ENCODE measurements at places on chromosomes 7 and 10. TPM values are rescaled to one million over a fixed set of nuclear protein-coding genes. Genes with fewer than 3 reads are reported as not detected.

DNA sequence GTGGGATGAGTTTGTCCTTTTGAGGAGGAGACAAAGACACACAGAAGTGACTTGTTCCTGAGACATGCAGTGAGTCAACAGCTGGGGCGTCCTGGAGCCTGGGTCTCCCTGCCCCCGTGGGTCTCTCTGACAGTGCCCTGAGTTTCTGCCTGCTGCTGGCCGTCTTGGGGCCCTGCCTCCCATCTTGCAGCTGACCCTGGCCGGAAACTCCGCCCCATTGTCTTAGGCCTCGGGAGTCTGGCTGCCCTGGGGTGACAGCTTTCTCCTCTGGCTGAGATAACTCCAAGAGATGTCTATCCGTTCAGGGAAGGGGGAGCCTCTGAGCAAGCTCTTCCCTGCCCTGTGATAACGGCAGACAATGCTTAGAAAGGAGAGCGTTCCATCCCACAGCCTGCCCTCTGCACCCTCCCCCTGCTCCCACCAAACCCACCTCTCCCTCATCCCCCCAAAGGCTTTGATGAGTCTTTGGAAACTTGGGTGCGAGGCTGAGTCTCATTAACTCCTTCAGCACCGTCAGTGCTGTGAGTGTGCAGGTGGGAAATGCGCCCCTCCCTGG, 69.5 kb upstream of the PODXL start:
- DNase-seq = no peak

DNA sequence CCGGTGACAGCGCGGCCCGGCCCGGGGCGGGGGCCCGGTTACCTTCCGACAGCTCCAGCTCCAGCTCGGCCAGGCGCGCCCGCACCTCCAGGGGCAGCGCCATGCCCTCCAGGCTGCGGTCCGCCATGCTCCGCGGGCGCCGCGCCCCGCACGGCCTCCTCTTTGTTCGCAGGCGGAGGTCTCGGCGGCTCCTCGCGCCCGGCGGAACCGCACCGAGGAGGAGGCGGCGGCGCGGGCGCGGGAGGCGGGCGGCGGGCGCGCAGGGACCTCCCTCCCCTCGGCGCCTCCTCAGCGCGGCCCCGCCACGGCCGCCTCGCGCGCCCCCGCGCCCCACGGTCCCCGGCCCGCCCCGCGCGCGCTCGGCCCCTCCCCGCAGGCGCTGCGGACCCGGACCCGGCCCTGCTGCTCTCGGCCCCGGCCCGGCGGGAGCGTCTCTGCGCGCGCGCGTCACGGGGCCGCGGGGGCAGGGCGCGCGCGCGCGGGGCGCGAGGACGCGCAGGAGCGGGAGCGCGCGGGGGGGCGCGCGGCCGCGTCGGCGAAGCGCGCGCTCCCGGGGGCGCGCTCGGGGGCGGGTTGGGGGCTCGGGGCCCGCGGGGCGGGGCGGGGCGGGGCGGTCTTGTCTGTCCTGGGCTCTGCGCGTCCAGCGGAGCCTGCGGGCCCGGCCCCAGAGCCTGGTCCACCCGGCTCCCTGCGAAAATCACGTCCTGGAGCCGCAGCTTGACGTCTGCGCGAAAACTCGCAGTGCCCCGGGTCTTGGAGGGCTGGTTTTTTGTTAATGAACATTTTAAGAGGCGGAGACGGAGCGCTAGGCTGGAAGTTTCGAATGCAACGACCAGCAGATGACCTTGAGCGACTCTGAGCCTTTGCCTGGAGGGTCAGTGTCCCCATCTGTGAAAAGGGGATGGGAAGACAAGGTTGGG, at the start of gene DIP2C:
DIP2C (minus strand) TSS at position 217 of the 920 bp plus-strand sequence; CDS start at position 127, 90 bp downstream.
- DNase-seq = peak; percentile 43

DNA sequence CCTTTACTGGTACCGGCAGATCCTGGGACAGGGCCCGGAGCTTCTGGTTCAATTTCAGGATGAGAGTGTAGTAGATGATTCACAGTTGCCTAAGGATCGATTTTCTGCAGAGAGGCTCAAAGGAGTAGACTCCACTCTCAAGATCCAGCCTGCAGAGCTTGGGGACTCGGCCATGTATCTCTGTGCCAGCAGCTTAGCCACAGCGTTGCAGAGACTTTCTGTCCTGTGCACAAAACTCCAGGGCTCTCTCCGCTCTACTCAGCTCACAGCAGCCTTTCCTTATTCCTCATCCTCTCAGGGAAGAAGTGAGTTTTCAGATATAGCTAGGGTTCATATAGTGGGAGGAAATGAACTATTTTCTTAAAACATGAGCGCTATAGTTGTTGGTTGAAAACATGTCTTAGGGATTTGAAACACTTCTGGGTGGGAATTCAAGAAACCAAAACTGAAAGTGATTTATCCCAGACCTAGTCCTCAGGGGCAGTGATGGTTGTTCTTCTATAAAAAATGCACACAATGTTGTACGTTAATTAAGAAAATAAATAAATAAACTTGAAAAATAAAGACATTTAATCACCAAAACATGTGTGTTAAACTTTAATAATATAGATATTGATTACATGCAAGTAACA, 150.2 kb upstream of the PRSS58 start:
- no peak for DNase-seq

DNA sequence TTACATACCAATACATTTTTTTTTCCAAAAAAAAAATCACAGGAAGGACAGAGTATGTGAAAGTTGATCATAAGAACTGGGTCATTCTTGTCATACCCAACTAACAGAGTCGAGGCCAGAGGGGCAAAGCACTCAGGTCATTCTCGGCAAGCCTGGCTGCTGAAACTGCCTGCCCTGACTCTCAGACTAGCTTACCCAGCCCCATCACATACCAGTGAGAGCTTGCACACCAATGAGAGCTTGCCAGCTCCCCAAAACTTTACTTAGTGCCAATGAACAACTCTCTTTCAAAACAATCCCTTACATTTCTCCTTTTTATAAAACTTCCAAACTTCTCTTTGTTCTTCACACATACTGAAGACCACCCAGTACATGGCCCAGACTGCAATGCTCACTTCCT, 48.9 kb downstream of the VOPP1 start:
- no peak for DNase-seq

DNA sequence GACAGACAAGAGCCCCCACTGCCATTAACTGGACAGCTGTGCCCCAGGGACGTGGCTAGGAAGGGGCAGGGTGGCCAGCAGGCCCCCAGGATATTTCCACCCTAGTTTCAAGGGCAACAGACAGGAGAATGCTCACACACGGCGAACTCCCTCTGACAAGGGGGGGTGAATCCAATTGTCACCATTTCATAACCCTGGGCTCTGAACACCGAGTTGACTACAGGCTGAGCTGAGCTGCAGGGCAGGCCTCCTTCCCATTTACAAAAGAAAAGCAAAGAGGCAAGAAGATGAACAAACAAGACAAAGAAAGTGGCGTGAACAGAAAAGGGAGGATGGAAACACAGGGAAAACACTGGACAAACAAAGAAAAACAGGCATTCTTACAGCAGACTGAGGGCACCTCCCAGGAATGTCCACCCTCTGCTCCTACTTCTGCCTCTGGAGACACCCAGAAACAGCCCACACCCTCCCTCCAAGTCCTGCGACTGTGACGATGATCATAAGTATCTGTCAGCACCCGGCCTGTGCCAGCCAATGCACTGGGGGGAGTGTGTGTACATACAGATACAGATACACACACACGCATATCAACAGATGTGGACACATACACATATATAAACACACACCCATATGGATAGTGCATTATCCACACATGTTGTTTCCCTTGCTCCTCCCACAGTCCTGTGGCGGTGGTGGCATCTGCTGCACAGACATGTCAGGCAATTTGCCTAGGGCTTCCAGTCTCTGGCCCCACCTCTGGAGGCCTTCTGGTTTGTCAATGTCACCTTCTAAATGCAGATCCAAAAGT, 66.2 kb downstream of the FAM53B start:
- DNase-seq = no peak

GRCh38 chr10:108323274-108323798, 1158.8 kb upstream of the SORCS1 start:
- DNase-seq = no peak

DNA sequence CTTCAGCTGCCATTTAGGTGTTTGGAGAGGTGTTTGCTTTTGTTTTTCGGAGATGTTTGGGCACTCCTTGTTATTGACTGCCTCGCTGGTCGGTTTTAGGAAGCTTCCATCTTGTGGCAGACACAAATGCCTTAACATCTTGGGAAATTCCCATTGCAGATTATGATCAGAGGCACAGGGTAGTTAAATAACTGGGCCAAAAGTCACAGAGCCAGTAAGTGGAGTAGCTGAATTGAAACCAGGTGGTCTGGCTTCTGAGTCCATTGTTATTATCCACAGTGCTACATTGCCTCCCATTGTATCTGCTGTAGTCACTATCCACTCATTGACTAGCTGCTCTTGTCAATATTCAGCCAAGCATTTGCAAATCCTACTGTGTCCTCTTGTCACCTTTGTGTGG, 138.2 kb upstream of the PLPP4 start:
- DNase-seq = no peak

GRCh38 chr7:537911-538634, 18.4 kb upstream of the PDGFA start:
- peak; percentile 83 for DNase-seq

DNA sequence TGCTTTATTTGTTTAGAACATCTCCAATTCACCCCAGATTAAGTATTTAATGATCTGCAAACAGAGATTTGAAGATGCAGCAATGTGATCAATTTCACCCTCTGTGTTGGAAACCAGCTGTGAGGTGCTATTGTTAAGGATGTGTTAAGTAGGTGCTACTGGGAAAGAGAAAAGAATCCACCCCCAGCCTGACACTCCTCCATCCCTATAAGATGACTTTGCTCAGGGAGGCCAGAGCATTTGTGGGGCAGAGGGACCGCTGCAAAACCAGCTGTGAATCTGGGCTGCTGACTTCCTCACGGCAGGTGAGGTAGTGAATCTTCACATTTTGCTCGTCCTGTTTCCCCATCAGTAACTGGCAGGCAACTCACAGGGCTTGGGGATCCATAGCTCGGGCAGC, 297.5 kb downstream of the GFRA1 start:
- DNase-seq = no peak

- no peak for DNase-seq
Measured at GRCh38 chr10:112816891-112817290, 133.2 kb upstream of the TCF7L2 start.

DNA sequence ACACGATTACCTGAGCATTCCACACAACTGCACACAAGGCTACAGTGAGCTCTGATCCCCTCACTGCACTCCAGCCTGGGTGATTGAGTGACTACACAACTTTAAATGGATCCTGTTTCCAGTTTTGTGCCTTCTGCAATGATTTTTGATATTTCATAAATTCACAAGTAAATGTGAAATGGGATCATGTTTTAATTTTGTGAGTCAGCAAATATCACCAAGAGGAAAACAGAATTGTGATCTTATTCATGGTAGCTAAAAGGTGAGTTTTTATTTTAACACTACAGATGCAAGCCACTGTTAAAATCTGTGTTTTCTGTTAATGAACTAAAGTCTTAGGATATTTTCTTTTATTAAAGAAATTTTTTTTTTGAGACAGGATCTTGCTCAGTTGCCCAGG, 11.4 kb downstream of the ICA1 start:
- DNase-seq = no peak

DNA sequence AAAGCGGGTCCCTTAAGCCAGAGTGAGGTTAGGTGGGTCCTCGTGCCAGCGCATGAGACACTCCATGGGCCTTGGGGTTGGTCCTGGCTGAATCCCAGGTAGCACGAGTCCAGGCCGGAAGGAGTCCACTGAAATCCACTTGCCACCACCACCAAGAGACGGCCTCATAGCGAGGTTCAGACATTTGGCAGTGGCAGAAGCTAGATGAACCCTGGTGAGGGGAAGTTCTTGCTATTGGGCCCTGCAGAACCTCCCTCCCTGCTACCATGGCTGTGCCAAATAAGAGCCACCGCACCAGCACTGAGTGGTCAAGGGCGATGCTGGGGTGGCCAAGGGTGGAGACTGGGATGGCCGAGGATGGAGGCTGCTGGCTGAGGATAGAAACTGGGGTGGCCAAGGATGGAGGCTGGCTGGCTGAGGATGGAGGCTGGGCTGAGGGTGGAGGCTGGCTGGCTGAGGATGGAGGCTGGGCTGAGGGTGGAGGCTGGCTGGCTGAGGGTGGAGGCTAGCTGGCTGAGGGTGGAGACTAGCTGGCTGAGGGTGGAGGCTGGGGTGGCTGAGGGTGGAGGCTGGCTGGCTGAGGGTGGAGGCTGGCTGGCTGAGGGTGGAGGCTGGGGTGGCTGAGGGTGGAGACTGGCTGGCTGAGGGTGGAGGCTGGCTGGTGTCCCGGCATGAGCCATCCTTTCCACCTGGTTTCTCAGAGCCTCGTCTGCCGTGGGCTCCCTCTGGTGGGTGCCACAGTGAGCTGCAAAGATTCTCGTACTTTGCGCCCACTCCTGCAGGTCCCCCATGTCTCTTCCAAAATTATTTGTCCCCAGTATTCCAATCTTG, 88.2 kb downstream of the ELFN1 start:
- DNase-seq = peak; percentile 40

- DNase-seq = no peak
Measured at GRCh38 chr7:3280946-3281656, 20.0 kb upstream of the SDK1 start.

GRCh38 chr10:115093776-115094408, 727 bp downstream of the ATRNL1 start:
- DNase-seq = no peak

- DNase-seq = no peak
Measured at GRCh38 chr7:84083846-84084245, 110.7 kb downstream of the SEMA3A start.

DNA sequence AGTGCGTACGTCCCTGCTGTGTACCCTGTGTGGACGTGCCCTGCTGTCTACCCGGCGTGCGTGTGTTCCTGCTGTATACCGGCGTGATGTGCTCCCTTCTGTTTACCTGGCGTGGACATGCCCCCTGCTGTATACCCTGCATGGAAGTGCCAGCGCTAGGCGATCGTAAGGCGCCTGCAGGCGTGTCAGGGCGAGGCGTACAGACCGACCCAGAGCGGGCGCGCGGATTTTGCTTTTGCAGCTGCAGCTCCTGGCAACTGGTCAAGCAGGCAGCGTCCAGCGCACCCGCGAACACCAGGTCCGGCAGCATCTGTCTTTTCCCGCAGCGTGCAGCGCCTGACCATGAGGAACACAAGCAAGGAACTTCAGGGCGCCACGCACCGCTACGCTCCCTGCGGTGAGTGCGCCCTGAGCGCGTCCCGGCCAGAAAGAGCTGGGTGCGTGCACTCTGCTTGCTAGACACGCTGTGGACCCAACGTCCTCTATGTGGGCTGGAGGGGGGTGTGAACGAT, 680 bp downstream of the C7orf57 start:
- no peak for DNase-seq

GRCh38 chr7:22732556-22733126, 5.6 kb downstream of the IL6 start:
- DNase-seq = no peak

- no peak for DNase-seq
Measured at GRCh38 chr10:104488439-104488832, 134.8 kb downstream of the CFAP58 start.

Gene LBX1
- 0.12 TPM for total RNA-seq

Gene FAM25G
- not detected for total RNA-seq

Gene PVRIG
- not detected for total RNA-seq

Gene GNG11
- total RNA-seq = 66.1 TPM

Gene RBP4
- not detected for total RNA-seq

Gene OR2A12
- total RNA-seq = not detected

Gene CRPPA
- total RNA-seq = 0.38 TPM

Gene CALY
- 0.20 TPM for total RNA-seq

All from NCI-H460 (cell line).